Psoas muscle (tissue), 8 donors: ENCODE measurements at places on chromosomes 4 and X. TPM values are rescaled to one million over a fixed set of nuclear protein-coding genes. Genes with fewer than 3 reads are reported as not detected.
A peak's percentile ranks its signal among the peaks of the same experiment; 100 is the strongest.

DNA sequence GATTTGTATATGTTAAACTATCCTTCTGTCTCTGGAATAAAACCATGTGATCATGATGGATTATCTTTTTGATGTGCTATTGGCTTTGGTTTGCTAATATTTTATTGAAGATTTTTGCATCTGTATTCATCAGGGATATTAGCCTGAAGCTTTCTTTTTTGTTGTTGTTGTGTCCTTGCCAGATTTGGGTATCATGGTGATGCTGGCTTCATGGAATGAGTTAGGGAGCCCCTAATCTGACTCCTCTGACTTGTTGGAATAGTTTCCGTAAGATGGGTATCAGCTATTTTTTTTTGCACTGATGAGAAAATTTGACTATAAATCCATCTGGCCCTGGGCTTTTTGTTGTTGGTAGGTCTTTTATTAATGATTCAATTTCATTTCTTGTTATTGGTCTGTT is 45.7 kb downstream of the ATP10D start:
- no peak for DNase-seq

DNA sequence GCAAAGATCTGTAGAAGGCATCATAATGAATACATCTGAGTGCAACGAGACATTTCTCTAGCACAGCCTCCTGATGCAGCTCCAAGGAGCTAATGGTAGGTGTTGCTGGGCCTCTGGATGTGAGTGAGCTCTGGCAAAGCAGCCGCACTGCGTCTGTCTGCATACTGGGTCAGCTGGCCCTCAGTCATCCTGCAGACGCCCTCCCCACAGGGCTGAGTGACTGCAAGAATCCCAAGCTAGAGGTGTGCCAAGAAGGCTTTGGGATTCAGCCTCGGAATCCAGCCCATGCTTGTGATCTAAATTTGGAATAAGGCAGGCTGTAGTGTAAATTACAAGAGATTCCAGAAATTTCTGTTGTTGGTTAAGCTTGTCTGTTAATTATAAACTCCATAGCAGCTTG is 18.5 kb downstream of the HERC3 start:
- peak; percentile 65 for DNase-seq

DNA sequence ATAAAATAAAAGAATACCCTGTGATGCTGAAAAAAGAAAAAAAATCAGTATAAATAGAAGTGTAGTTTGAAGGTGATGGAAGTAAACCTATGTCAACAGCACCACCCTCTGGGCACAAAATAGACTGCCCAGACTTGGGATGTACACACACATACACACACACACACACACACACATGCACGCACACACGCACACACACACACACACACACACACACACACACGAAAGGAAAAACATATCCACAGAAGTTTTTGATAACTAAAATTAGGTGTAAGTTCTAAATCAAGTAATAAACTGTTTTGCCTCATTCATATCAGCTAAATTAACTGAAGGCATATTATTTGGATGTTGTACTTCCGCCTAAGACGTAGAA is 40.5 kb downstream of the ANXA5 start:
- no peak for DNase-seq

Gene SOD3
- total RNA-seq, result 3.8 TPM

Gene OPRPN
- total RNA-seq, result not detected

Gene ATP1B4
- total RNA-seq, result 8.5 TPM
